ENCODE measurements at places on chromosomes 2 and 18.

GRCh38 chr2:33588232-33588631 is 10.9 kb downstream of the FAM98A start:
- DNase-seq: no peak

DNA sequence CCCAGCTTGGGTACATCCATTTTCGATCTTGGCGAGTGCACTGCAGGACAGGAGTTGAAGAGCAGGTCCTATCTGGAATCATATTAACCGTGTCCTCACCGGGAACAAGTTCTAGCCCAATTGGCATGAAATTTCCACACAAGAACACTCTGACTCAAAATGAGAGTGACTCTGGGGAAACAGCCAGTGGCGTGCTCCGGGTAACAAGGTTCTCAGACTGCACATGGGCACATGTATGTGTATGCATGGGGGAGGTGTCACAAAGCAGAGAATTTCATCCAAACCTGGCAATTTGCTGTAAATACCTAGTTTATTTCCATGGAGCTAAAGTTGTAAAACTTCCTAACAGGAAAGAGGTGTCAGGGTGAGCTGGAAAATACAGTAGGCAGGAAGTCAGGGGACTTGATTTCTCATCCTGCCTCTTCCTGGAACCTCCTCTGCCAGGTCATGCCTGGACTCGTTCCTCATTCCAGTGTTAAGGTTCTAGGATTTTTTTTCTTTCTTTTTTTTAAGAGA is 1.7 kb downstream of the TUBB6 start:
- no peak for DNase-seq

- peak; percentile 64 for DNase-seq
Measured at GRCh38 chr2:96960153-96960961, 26.0 kb downstream of the FAM178B start.

DNA sequence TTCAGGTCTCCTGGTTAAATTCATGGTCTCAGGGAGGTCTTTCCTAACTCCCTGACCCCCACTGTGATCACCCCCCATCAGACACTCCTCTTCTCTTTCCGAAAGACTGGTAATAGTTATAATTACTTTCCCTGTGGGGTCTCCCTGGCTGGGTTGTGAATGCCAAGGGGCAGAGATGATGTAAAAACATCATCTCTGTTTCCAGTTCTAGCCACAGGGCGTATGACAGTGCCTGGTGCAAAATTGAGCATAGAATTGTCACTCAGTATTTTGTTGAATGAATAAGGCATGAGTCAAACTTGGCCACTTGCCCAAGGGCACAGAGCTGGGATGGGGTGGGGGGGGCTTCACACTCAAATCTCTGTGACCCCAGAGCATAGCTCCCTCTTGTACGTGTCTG is 65.2 kb downstream of the LTBP1 start:
- no peak for DNase-seq

DNA sequence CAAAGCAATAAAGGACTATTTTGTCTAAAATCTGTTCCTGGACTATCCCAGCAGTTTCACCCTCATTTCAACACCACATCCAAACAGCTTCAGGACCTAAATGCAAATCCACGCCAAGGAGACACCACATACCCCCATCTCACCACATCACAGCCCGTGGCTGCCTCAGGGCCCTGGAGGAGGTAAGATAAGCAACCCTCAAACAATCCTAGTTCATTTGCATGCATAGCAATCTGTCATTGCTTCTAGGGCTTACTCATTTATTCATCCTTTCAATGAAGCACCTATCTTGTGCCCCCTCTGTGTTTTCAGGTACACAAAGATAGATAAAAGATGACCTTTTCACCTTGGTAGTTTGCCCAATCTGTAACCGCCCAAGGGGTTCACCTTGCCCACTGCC is 86.5 kb downstream of the VSNL1 start:
- DNase-seq: peak; percentile 11

DNA sequence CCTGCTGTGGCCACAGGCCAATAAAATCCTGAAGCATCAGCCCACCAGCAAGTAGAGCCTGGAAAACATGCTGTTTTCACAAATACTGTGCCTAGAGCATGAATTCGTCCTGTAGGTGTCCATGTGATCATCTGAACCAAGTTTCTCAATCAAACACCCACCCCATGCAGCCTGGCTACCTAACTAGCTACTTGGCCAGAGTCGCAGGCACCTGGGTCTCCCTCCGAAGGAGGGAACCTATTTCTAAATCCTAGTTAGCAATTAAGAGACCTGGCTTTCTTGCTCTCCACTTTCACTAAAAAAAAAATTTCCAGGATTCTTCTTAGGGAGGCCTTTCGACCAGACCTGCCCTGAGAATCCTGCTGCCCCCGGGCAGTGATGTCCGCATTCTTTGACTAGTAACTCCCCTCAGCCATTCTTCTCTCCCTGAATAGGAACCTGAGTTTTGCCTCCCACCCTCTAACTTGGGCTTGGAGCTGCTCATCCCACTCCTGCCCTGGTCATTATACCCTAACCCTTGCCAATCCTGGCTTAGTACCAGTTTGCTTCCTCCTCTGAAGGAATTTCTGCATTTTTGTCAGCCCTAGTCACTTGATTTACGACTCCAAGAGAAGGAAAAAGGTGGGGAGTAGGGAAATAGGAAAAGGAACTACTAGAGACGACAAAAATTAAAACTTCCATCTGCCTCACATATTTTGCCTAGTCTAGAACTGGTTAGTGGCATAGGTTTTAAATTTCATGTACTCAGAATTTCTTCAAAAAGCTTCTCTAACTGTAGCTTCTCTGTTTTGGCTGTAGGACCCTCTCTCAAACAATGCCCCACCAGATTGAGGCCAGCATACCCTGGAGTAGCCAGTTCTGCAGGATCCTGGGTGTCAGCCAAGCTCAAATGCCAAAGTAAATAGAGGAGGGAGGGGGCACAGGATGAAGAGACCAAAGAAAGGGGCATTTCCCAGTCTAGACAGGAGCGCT is 25.4 kb upstream of the TANK start:
- DNase-seq: peak; percentile 56

- no peak for DNase-seq
Measured at GRCh38 chr18:24126155-24126961, 12.5 kb upstream of the CABYR start.

DNA sequence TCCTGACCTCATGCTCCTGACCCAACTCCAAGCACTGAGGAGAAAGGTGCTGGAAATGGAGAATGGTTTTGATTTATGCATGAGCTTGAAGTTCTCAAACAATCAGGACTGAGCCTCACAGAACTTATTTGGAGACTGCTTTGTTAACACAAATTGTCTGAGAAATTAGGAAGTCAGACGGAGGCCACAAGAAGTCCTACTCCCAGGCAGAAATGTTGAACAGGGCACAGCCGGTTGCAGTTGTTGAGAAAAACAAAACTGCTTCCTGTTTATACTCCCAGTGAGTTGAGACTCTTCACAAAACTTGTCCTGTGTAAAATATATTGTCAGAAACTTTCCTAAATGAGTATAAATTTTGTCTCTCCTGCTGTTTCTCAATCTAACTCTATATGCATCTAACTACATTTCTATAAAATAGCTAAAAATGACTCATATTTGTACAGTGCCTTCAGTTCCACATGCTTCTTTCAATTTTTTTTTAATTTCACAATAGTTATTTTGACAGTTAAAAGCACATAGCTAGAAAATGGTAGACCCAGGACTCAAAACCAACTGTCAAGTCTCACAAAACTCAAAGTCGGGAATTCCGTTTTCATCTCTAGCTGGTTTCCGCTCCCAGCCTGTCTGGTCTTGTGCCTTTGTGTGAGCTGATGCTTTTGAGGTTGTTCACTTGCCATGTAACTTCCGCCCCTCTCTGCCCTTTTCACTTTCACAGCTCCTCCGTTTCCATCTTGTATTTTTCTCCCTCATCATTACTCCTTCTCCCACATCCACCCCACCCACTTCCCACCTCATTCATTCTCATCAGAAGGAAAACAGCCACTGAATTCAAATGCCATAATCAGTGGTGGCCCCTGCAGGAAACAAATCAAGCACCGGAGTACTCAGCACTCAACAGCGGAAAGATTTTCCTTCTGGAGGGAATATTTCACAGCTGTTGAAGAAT is 215.0 kb downstream of the SUCLG1 start:
- no peak for DNase-seq

GRCh38 chr2:136156411-136156810 is 38.5 kb upstream of the CXCR4 start:
- DNase-seq: no peak

DNA sequence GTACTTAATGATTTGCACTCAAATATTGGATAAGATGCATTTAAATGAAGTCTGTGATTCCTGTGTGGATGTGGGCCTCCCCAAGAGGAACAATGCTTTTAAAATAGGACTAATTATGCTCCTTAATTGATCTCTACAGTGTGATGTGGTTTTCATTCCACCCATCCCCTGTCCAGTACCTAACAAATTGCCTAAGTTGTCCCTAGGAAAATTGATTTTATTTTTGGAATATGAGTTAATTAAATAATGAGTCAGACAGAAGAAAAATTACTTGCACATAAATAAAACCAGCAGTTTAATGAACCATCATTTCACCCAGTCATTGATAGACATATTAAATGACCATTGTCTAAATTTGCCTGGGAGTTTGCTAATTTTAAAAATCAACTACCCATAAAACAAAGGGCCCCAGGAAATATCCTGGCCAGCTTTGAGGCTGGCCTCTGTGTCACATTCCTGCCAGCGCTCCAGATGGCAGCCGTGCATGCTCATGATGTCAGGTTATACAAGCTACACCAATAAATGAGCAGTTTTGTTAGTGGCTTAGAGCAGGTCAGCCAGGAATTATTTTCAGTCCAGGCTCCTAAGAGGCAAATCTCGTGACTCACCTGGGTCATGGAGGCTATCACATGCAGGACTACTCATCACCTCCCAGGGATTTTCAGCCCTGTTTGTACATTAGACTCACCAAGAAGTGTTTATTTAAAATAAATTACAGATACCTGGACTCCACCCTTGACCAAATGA is 31.9 kb downstream of the ABHD3 start:
- peak; percentile 80 for DNase-seq

Data from kidney glomerular epithelial cell (primary cell).